ENCODE measurements at places on chromosomes 11 and 22.

GRCh38 chr11:112606656-112607055, 346.0 kb upstream of the PLET1 start:
- no peak for DNase-seq

- no peak for DNase-seq
Measured at GRCh38 chr11:13831696-13832095, 130.8 kb upstream of the SPON1 start.

DNA sequence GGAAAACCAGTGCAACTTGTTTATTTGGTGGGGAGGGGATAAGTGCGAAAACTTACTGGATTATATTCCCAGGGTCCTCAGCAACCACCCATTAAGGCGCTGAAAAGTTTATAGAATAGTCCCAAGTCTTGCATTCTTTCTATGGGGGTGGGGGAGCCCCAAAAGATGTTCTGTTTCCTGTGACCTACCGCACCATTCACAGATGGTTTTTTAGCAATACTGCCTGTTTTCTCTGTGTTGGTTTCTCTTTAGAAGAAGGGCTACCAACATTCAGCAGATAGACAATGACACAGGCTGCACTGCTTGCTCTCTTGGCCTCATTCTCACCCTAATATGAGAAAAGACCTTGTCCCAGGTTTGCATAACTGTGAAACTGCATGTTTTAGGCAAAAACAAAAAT, 86.5 kb downstream of the FAM76B start:
- no peak for DNase-seq

GRCh38 chr11:125165843-125166763, 1.6 kb downstream of the PKNOX2 start:
- peak; percentile 53 for DNase-seq

DNA sequence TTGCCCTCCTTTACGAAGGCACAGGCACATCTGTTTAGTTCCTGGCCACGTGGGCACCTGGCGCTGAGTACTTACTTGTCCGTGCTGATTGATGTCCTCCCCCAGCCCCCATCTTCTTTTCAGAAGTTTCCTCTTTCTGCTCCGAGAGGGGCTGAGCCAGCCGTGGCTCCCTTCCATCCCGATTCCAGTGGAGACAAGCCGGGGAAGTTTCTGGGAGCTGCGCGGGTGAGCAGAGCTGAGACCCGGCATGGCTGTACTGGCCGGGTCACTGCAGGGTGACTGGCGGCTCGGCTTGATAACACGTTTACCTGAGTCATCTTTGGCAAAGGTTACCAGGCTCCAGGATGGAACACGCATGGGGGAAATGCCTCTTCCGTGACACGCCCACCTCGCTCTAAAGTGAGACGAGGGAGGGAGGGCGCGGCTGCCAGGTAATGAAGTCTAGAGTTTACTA, 45.4 kb upstream of the ATXN10 start:
- no peak for DNase-seq

DNA sequence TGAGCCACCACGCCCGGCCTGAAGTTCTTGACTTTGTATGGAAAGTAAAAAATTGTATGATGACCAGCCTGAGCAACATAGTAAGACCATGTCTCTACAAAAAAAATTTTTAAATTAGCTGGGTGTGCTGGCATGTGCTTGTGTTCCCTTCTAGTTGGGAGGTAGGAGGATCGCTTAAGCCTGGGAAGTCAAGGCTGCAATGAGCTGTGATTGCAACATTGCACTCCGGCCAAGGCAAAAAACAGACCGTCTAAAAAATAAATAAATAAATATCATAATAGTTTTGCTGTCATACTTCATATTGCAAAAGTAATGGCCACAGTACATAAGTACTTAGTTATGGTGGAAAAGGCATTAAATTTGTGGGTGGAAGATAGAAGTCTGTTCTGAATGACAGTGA, 3.4 kb downstream of the AGBL2 start:
- DNase-seq, result no peak

DNA sequence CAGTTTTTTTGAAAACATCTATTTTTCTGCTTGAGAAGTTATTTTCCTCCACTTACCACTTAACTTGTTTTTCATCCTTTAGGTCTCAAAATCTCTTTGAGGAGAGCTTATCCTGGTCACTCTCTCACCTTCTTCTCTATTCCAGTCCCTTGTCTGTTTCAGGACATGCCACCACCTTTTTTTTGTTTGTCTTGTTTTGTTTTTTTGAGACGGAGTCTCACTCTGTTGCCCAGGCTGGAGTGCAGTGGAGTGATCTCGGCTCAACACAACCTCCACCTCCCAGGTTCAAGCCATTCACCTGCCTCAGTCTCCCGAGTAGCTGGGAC, 4.6 kb upstream of the BCL2L13 start:
- no peak for DNase-seq
